ENCODE measurements at places on chromosomes 11 and 22. TPM values are rescaled to one million over a fixed set of nuclear protein-coding genes. Genes with fewer than 3 reads are reported as not detected.
A peak's percentile ranks its signal among the peaks of the same experiment; 100 is the strongest.

- H3K4me3 ChIP-seq, result no peak overlapping the region
- H3K36me3 ChIP-seq, result peaks cover 38% of the 10 kb centered on the region
- H3K4me1 ChIP-seq, result peaks cover 52% of the 10 kb centered on the region
- no peaks in the 10 kb centered on the region for H3K27me3 ChIP-seq
- no peak overlapping the region for H3K27ac ChIP-seq
- no peak for DNase-seq
These were observed 24.0 kb downstream of the SWAP70 start for GRCh38 chr11:9687711-9688477.

GRCh38 chr11:61679893-61680621, at the start of gene DAGLA:
Gene DAGLA, plus strand, starts transcription at chr11:61680391. Its CDS starts 39,765 bp downstream, at chr11:61720156.
- H3K4me3 ChIP-seq, result peak within 1 kb of the TSS; percentile 21
- no peak within 1 kb of the TSS for H3K27ac ChIP-seq
- peaks cover 33% of the 10 kb centered on the region for H3K27me3 ChIP-seq
- peak; percentile 70 for DNase-seq

DNA sequence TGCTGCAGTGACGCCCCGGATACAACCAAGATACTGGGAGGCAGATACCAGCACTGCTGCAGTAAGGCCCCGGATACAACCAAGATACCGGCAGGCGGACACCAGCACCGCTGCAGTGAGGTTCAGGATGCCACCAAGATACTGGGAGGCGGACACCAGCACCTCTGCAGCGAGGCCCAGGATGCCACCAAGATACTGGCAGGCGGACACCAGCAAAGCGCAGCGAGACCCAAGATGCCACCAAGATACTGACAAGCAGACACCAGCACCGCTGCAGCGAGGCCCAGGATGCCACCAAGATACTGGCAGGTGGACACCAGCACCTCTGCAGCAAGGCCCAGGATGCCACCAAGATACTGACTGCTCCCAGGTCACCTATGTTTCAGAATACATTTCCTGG, 225.2 kb downstream of the BRD1 start:
- no peak for DNase-seq
- peaks cover 29% of the 10 kb centered on the region for H3K36me3 ChIP-seq
- H3K27ac ChIP-seq, result no peak overlapping the region
- no peaks in the 10 kb centered on the region for H3K4me1 ChIP-seq

DNA sequence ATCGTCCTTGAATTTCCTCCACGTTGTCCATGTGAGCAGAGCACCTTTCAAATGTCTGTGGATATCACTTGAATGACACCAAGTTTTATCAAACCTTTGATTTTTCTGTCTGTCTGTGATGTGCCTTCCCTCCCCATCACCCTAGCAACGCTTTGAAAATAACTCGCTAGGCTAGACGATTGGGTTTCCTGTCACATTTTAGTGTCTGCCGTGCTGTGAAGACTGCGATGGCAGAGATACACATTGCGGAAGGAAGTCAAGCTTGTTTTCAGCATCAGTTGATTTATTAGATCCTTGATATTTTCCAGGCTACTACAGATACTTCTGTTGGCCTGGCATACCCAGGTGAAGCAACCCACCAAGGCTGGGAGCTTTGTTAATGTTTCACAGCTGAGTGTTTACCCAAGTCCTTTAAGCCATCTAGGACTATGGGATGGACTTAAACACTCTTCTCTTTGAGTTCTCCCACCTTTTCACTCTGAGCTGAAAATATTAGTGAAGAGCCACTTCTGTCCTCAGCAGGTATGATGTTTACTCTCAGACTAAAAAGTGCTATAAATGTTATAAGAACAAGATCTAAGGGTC, 93.6 kb upstream of the CD44 start:
- peak; percentile 39 for DNase-seq
- H3K36me3 ChIP-seq, result peaks cover 15% of the 10 kb centered on the region
- peaks cover 85% of the 10 kb centered on the region for H3K4me1 ChIP-seq
- H3K4me3 ChIP-seq, result peak overlapping the region; percentile 75
- H3K27ac ChIP-seq, result peak overlapping the region; percentile 99

DNA sequence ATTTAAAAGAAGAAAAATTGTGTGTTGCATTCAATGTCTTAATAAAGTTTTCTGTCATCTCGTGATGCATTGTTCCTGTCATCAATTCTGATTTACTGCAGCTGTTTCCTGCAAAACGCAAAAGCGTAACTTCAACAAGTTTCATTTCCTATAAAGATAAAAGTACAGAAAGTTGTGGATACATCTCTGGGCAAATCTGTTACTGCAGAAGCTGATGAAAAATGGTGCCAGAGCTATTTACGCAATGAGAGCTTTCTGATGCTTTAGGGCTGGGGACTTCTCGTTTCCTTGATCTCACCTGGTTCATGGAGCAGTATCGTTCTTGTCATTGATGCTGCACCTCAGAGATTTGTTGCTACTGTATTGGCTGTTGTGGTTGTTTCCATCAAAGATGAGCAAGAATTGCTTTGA, 15.5 kb upstream of the MS4A12 start:
- H3K27me3 ChIP-seq, result no peaks in the 10 kb centered on the region
- peaks cover 65% of the 10 kb centered on the region for H3K4me1 ChIP-seq

PLCB3 gene
- 7.9 TPM for total RNA-seq

RASGRP2 gene
- 165 TPM for total RNA-seq

MUC5AC gene
- not detected for total RNA-seq

Data from activated B cell treated with CpG ODN at 0.5 μM for 24 hours (primary cell).